ENCODE measurements at places on chromosomes 7 and 10.

GRCh38 chr10:102773320-102773719, 29.6 kb downstream of the WBP1L start:
- DNase-seq: no peak

GRCh38 chr7:83306502-83306901, 143.8 kb upstream of the PCLO start:
- no peak for DNase-seq

GRCh38 chr10:88525371-88526069, 57.6 kb downstream of the RNLS start:
- DNase-seq: no peak

DNA sequence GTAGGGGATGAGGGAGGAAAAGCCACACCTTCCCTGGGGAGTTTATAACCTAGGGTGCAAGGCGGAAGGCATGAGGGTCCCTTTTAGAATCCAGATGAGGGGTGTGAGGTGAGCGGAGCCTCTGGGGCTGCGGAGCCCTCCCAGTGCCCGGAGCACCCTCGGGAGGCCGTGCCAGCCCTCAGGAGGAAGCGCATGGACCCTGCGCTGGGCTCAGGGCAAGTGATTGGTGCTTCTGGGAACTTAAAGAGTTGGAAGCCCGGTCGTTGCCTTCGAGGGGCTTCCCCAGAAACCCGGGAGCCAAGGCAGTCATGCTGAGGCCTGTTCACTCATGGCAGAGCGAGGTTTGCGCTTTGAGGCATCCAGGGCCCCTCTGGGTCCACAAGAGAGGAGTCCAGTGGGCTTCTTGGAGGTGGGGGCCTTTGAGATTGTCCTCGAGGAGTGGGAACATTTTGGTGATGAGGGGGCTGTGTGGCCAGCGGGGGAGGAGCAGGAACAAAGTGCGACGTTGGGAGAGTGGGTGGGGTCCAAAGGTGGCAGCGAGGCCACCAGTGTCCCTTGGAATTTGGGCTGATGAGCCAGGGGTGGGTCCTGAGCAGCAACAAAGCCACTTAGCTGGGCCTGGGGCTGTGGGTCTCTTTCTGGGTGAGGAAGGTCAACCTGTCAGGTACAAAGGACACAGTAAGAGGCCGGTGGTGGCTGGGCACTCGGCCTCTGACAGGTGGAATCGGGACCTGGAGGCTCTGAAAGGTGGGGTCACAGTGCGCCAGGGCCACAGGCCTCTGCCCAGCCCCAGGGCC, 79.9 kb downstream of the MKI67 start:
- DNase-seq: no peak

- DNase-seq: no peak
These were observed 122.0 kb upstream of the TCERG1L start for GRCh38 chr10:131433568-131433967.

DNA sequence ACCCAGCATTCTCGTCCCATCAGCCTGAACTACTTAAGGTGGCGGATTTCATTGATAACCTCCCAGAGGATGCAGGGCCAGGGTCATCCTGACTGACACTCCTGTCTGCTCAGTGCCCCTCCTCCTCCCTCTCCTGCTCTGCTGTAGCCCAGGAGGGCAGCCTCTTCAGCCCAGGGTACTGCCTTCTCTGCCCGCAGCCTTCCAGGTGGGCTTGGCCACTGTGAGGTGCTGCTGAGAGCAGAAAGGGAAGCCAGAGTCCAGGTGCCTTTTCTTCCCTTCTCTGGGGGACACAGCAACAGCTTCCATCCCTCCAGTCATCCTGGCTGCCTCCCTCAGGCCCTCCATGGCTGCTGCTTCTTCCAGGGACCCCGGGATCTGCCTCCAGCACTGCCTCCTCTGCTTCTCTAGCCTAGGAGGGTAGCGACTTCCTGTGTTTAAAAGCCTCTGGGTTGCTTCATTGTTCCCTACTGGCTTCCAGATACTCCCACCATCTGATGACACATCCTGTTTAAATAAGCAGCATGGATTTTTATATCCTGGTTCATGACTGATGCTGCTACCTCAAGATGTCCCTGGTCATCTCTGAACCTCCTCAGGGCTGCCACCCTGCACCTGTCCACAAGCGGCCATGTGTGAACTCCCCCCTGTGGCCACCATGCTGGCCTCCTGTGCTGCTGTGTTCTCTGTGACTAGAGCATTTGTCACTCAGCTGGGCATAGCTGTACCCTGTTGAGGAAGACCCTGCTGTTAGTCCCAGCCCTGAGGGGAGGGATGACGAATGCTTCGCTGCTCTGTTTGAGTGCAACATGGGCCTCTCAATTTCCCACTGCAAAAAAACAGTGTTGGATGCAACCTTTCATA, 55.8 kb downstream of the AKR1C4 start:
- DNase-seq: no peak

DNA sequence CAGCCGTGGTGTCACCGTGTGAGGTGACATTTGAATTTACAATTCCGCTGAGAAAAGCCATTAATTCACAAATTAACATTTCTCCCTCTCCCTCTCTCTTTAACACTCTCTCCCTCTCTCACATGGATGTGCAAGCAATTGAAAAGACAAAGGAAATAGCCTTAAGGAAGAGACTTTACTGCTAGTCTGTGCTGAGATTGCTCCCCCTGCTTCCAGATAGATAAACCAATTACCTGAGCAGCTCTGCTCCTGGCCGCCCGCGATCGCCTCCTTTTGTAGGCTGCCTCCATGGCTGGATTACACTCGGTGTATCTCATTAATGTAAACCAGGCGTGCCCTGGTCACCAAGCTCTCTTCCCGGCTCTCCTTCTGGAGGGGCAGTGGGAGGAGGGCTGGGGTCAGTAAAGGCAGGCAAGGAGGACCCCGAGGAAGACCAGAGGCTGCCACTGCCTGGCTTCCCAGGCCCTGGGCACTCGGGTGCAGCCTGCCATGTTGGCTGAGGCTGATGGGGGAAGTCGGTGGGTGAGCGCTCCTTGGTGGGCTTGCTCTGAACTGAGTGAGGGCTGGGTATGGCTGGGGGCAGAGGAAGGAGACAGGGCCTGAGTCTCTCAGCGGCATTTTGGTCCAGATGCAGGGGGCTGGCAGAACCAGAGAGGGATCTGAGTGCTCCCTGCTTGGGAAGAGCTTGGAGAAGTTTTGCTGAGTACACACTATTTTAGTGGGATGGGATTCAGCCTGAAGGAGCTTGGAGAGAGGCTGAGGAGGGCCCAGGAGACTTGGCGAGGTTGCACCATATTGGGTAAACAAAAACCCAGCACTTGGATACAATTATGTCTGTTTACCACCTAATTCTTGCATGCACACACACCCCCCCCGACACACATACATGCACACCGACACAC, 42.9 kb downstream of the PAX2 start:
- no peak for DNase-seq

DNA sequence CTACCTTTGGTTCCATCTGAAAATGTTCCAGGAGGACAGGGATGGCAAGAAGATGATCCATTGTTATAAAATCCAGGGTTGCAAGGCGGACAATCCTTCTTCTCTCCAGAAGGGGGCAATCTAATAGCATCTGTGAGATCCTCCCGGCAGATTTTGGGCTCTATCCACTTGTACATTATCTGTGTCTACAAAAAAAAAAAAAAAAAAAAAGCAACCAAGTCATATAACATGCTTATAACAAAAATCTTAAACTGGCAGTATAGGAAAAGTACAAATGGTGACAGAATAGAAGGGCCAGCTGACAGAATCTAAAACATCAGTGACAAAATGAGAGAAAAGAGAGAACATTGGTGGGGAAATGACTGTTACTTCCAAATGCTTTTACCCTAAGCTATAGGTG, 132.7 kb downstream of the ELAPOR2 start:
- no peak for DNase-seq

DNA sequence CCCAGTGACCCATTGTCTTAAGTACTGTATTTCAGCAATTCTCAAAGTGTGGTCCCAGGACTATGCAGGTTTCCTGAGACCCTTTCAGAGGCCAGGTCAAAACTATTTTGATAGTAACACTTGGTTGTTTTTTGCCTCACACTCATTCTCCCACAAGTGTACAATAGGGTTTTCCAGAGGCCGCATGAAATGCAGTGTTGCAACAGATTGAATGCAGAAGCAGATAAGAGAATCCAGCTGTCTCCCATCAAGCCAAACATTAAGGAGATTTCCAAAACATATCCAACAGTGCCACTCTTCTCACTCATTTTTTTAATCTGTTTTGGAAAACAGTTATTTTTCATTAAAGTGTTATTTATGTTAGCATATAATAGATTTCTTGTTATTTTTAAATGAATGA, 20.0 kb downstream of the VKORC1L1 start:
- no peak for DNase-seq

DNA sequence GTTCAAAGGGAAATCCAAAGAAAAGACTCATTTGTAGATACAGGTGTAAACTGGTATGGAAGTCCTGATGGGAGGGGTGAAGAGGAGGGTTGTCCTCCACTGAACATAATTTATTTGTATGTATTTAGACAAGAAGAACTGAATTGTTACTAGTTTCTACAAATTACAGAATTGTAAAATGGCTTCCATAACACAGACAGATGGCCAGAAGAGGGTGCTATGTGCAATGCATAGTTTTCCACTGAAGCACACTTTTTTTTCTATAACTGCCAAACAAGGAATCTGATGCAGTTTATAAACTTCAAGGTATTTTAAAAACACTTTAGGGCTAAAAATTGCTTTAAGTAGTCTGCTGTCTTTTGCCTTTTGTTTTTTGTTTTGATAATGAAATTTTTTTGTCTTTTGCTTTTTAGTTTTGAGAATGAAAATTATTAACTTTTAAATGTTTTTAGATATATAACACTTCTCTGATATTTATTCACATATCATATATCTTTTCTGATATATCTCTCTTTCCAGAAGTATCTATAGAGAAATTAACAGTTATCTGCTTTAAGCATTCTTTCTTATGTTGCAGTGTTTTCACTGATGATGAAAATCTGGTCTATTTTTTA, 58.5 kb downstream of the PHYHIPL start:
- no peak for DNase-seq

DNA sequence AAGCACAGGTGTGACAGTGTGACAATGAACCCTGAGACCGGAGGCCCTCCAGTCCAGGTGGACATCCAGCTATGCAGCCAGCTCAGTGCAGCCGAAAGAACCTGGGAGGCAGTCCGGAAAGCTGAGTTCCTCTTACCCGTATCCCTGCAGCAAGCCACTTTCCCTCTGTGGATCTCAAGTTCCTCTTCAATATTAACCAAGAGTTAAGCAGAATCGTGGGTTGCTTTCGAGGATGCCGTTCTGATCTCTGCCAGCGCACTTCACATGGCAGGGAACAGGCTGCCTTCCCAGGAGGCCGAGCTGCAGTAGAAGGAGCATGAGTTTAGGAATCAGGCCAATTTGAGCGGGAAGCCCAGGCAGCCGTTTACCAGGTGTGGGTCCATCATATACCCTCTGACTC, 591.6 kb downstream of the SDK1 start:
- no peak for DNase-seq

- DNase-seq: no peak
These were observed 80.1 kb downstream of the INPP5A start for GRCh38 chr10:132617737-132618052.

DNA sequence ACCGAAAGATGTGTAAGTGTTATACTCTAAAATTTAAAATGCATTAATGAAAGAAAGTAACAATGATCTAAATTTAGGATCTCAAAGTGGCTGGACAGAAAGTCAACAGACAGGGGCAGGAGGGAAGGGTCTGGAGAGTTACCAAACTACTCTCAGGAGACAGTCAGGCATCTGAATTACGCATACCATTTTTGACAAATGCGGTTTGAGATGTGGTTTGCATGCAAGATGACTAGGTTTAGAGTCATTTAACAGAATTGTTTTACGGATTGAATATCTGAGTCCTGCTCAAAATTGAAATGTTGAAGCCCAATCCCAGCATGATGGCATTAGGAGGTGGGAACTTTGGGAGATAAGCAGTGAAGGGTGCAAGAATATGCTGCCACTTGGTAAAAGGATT, 314.1 kb downstream of the WDR11 start:
- DNase-seq: no peak
